ENCODE measurements at places on chromosomes 3 and 15.

DNA sequence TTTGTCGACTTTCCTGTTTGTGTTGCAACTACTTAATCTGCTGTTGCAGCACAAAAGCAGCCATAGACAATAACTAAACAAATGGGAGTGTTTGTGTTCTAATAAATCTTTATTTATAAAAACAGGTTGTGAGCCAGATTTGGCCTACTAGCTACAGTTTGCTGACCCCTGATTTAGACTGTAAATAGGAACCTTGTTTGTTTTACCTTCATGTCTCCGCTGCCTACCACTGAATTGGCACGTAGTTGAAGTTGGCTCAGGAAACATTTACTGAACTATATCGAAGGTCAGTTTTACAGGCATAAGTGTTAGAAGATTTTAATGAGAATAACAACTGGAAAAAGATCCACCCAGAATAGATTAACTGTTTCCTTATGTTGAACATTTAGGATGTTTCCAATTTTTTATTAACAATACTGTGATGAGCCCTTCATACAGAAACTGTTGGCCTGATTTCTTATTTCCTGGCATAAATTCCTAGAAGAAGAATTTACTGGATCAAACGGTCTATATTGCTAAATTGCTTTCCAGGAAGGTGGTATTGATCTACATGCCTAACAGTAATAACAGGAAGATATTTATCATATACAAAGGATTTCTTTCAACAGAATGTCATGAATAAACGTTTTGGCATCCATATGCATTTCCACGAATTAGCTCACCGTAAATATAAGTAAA, 156.2 kb upstream of the NR2E3 start:
- DNase-seq = no peak

- no peak for DNase-seq
Observed at GRCh38 chr3:89246326-89246725, 138.9 kb downstream of the EPHA3 start.

GRCh38 chr15:72796210-72796514, 12.6 kb upstream of the ADPGK start:
- DNase-seq = no peak

- DNase-seq = no peak
Observed at GRCh38 chr3:45275006-45275704, 49.1 kb upstream of the TMEM158 start.

DNA sequence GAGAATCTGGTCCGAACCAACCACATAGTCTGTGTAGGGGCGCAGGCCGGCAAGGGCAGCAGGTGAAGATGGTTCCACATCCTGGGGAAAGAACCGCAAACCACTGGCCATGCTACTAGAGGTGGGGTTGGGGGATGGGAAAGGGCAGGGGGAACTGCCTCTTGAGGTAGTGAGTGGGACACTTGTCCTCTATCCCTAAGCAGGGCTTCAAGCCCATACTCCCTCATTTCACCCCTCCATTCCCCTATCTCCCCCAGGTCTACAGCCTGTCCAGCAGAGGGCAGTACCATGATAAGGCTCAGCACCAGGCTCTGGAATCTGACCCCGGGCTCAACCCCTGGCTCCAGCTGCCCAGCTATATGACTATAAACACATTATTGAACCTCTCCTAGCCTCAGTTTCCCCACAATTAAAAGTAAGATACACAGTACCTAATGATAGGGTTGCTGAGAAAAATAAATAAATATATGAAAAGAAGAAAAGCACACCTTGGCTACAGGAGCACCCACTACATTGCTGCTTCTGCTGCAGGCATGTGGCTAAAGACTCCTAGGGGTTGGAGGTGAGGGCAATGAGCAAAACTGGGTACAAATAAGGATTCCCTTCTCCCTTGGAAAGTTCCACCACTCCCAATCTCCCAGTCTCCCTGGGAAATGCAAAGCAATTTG, 6.3 kb downstream of the GORASP1 start:
- peak; percentile 32 for DNase-seq

DNA sequence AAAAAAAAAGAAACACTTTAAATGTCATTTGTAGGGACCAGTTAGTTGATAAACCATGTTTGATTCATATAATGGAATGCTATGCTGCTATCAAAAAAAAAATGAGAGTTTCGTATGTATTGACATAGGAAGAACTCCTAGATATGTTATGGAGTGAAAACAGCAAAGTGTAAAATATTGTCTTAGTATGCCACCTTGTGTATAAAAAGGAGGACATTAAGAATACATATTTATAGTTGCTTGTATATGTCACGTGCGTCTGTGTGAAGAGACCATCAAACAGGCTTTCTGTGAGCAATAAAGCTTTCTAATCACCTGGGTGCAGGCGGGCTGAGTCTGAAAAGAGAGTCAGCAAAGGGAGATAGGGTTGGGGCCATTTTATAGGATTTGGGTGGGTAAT, 39.5 kb downstream of the KBTBD8 start:
- DNase-seq = no peak

DNA sequence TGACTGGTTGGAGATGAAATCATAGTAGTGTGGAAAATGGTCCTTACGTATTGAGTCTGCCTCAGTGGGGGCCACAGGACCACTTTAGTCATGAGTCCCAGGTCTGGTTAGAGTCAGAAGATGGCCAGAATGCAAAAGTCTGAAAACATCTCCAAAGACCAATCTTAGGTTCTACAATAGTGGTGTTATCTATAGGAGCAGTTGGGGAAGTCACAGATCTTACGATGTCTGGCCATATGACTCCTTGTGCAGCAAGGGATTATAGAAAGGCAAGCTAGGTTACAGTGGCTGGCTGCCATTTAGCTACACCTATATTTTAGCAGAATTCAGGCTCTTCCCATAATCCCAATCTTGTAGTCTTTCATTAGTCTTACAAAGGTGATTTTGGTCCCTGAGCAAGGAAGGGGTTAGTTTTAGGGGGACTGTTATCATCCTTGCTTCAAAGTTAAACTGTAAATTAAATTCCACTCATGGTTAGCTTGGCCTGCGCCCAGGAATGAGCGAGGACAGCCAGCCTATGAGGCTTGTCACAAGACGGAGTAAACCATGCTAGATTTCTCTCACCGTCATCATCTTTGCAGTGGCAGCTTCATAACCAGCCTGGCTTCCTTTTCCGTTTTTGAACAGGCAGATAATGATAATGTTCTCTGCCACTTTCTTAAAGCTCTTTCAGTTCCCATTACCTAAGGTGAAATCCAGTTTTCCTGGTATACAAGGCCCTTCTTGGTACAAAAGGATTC, 134.1 kb downstream of the VPS8 start:
- no peak for DNase-seq

GRCh38 chr3:127073941-127074820, 91.3 kb downstream of the PLXNA1 start:
- no peak for DNase-seq

GRCh38 chr15:97995881-97996603, 35.5 kb downstream of the ARRDC4 start:
- DNase-seq = peak; percentile 18

GRCh38 chr3:188342991-188343732, 189.2 kb downstream of the LPP start:
- DNase-seq = no peak

DNA sequence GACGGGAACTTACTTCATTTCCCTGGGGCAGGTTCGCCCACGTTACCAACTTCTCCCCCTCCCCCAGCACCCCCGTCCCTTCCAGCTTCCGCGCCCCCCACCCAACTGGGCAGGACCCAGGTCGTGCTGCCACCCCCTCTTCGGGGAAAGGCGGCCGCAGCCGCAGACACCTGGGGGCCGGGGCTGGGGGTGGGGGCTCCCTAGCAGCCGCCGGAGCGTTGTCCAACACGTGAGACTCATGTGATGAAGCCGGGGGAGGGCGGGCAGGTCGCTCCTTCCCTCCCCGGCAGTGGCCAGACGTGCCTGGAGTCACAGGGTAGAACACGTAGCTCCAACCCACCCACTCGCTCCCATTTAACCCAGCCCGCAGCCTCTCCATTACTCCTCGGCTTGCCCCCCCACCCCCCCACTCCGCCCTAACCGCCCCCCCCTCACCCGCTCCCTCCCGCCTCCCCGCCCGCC, 240 bp upstream of the BHLHE40 start:
- peak; percentile 88 for DNase-seq

- DNase-seq = no peak
Observed at GRCh38 chr3:62379321-62379798, 6.0 kb upstream of the FEZF2 start.

DNA sequence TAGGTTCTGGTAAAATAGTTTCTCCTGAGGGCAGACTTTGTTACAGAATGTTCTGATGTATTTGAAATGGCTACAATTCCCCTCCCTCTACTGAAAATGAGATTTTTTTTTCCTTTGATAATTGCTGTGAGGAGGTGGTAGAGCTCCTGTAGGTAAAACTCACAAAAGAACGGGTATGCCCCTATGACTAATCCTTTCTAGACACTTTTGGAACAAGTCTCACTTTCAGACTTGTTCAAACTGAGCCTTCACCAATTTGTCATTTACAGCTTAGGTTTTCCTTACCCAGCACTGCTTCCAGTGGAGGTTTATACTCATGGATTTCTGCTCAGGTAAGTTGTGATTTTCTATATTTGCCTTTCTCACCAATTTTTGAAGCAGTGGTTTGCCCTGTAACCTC, 115.6 kb downstream of the NLGN1 start:
- DNase-seq = no peak
